ENCODE measurements at places on chromosomes 2 and 18.

GRCh38 chr2:185360776-185361175 is 377.8 kb upstream of the FSIP2 start:
- DNase-seq = no peak

DNA sequence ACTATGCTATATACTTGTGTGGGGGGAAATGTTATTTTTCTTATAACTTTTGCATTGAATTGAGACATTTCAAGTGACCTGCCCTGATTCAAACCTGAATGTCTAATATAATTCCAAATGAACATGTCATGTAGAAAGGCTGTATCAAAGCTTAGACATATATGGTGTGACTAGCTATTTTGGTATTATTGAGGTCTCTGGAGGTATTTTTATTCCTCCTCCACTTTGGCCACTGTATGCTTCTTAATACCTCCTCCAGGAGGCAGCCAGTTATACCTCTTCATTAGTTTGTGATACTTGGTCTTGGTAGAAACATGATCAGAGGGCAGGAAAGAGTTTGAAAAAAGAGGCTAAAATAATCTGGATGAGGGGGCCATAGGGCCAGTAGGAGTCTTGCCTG is 217.1 kb downstream of the TCF4 start:
- DNase-seq = peak; percentile 54

DNA sequence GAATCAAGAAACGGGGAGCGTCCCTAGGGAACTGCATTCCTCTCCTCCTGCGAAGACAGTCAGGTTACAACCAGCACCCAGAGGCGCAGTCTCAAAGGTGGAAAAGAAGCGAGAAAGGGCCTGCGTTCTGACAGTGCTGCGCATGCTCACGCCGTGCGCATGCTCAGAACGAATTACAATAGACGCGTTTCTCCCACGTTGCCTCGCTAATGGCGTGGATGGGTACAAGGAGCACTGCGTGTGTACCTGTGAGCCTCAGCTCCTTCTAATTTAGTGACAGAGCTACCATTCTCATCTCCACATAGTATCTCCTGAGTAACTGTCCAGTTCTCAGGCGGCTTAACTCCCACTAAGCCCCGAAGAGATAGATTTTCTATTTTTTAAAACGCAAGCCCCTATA is 448.8 kb downstream of the TXNL1 start:
- no peak for DNase-seq

DNA sequence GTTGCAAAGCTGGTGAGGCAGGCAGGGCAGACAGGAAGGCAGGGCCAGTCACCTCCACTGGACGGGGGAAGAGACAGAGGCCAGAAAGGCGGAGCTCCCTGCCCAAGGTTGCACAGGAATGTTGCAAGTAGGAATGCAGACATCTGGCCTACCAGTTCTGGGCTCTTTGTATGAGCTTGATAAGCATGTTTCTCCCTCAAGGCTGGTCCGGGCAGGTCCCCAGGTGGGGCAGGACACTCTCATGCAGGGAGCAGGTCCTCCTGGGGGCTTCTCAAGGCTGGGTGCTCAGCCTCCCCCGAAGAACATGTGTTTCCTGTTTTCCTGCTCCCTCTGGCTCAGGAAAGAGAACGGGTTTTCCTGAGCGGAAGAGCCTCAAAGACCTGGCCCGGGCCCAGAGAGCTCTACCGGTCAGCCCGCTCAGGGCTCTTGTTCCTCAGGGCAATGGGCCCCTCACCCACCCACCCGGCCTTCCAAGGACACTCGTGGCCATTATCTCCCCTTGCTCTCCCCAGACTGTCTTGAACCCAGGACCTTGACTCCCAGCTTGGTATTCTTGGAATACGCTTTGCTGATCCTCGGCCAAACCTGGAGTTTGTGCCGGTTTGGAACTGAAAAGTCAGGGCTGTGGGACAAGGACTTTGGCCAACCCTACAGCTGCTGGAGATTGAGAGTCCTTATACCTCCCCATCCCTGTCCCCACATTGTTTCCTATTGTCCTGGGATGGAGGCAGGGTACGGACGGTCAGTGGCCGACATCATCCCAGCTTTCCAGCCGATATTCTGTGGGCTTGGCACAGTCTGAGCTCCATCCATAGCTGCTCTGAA is 87.7 kb upstream of the HAAO start:
- no peak for DNase-seq

GRCh38 chr18:36672437-36673344 is 156.1 kb downstream of the TPGS2 start:
- peak; percentile 23 for DNase-seq

GRCh38 chr2:194104687-194105086 is 1552.3 kb upstream of the SLC39A10 start:
- DNase-seq = no peak

Measured in fibroblast of skin of right biceps (primary cell).